ENCODE measurements at places on chromosomes 6 and 20.

DNA sequence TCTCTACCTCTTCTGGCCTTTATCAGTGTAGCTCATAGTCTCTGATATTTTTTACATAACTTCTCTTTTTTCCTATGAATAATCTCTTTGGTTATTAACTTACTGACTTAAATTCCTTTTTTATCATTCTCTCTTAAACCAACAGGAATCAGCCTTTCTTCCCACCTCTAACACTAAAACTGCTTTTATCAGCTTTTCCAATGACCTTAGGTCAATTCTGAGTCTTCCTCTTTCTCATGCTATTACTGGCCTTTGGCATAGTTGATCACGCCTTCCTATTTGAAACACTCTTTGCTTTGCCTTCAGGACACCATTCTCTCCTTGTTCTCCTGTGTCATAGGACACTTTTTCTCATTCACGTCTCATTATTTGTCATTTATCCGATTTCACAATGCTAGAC lies 8.1 kb upstream of the HINT3 start:
- DNase-seq: no peak

GRCh38 chr6:168410554-168411011 lies 30.4 kb upstream of the SMOC2 start:
- DNase-seq: no peak

DNA sequence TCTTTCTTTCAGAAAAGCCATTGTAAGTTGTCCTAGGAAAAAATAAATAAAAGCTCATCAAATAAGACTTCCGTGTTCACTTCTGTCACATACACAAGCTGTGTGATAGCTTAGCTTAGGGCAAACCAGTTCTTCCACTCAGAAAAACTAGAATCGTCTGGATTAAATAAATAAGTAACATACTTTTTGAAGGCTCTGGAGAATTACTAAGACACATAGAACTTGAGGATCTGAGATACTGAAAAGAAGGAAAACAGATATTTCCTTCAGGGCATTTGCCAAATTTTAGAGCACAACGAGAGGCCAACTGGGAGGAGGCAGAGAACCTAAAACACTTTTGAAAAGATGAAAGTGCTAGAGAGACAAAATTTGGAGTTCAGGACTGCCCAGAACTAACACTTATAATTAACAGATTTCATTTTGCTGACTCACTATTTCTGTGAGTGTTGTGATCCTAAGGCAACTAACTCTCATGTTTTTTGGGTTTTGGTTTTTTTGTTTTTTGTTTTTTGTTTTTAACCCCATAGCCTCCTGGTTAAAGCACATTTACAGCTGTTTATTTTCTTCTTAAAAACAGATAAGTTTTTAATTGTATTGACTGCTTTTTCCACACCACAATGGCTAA lies 38.7 kb upstream of the THEMIS start:
- no peak for DNase-seq

DNA sequence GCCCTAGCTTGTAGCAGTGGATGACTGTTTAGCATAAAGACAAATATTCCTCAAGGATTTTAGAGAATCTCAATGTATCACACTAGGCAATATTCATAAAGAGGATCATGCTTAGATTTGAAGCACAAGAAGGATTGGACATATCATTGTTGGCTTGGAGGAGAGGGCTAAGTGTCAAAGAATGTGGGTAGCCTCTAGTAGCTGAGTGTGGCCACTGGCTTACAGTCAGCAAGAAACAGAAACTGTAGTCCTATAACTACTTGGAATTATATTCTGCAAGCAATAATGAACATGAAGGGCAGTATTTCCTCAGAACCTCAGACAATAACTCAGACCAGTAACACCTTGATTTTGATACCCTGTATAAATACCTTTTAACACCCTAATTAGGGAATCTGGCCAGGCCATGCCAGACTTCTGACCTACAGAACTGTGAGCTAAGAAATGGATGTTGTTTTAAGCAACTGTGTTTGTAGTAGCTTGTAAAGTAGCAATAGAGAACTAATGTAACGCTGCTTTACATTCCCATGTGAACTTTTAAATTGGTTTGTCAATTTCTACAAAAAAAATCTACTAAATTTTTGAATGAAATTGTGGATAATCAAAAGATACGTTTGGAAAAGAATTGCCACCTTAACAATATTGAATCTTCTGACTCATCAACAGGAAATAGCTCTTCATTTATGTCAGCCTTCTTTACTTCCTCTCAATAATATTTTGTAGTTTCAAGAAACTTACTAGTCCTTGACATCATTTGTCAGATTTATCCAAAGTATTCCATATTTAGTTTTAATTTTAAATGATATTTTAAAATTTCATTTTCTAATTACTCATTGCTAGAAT lies 65.2 kb upstream of the RSPO3 start:
- DNase-seq: no peak

- DNase-seq: peak; percentile 5
Measured at GRCh38 chr6:11092668-11093375, 812 bp upstream of the SMIM13 start.

- DNase-seq: no peak
Measured at GRCh38 chr6:91291071-91291470, 704.2 kb upstream of the MAP3K7 start.

DNA sequence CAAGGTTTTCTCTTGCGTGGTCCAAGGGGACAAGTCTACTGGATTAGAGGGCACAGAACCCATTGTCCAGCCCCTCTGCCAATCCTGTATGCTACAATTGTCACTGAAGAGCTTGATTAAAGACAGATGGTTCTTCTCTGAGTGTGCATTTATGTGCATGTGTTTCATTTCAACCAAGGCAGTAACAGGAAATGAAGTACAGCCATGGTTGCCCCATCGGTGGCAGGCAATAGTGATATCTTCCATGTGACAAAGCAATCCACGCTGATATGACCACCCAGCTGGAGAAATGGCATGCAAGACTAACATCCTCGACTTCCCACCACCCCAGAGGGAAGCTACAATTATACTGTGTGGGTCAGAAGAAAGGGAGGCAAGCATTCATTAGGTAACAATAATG lies 85.5 kb downstream of the UNC5CL start:
- no peak for DNase-seq

DNA sequence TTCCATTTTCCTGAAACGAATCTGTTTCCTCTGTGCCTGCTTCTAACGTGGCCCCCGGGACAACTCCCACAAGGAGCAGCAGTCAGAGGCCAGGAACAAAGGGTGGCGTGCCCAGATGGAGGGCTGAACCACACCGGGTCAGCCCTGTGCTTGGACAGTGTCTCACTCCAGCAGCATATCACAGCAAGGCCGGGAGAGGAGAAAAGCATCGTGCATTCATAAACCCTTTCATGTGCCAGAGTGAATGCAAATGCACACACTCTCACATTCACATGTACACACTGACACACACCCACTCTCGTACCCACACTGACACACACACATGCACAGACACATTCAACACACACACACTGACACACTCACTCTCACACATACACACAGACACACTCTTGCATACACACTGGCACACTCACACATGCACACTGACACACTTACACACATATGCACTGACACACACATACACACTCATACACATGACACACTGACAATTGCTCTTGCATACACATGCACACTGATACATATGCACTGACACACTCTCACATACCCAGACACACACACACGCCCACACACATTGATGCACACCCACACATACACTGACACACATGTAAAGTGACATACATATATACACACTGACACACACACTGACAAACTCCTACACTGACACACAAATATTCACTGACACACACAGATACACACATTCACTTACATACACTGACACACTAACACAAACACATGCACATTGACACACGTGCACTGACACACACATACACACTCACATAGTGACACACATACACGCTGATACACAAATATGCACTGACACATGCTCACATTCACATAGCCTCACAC lies 237.0 kb downstream of the LRFN2 start:
- DNase-seq: no peak

DNA sequence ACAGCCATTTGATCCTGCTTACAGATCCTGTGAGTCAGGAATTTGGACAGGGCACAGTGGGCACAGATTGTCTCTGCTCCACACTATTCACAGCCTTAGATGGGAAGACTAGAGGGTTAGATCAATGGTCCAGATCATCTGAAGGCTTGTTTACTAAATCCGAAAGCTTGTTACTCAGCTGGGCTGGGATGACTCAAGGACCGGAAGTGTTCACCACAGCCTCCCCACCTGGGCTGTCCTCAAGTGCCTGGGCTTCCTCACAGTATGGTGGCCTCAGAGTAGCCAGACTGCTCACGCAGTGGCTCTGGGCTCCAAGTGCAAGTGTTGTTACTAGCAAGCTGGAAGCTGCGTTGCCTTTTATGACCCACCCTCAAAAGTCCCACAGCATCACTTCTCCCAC lies 75.4 kb upstream of the INSM1 start:
- DNase-seq: no peak

GRCh38 chr6:90095788-90096187 lies 200.9 kb downstream of the BACH2 start:
- no peak for DNase-seq

DNA sequence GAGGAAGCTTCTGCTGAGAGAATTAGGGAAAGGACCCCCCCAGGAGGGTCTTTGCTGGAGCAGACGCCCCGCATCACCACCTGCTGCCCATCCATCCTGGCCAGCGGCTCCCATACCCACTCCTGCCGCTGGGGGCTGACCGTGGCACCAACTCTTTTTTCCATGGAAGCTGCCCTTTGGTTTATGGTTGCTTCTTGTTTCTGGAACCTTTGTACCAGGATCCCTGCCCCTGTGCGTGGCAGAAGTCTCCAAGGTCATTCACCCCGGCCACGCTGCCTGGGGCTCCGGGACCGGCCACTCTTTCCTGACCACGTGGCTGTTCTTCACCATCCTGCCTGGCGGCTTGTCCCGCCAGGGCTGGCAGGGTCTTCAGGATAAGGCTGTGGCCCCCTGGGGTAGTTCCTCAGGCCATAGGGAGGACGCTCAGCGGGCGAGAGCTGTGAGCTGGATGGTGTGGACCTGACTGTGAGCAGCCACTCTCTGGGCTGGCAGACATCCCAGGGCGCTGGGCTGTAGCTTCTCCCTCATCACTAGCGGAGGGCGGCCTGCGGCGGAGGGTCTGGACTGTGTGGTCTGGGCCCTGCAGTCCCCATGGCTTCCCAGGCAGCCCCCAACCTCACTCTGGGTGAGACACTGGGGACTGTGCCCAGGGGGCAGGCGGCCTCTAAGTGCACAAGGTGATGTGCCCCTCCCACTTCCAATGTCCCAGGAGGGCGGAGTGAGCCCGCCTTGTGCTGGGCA lies 22.8 kb upstream of the RBBP8NL start:
- no peak for DNase-seq

- DNase-seq: no peak
Measured at GRCh38 chr6:161523362-161523761, 249.5 kb upstream of the AGPAT4 start.

GRCh38 chr20:58953050-58953449 lies 28.0 kb upstream of the NELFCD start:
- DNase-seq: no peak

Data from stimulated activated CD4-positive, alpha-beta T cell treated with anti-CD3 and anti-CD28 coated beads, TNF-alpha, amount 100 ng/mL, for 4 hours (primary cell).